ELF-1 (cell line): ENCODE measurements at places on chromosomes 4 and X.

- no peak for DNase-seq
Measured at GRCh38 chr4:32831104-32831503, 2110.9 kb downstream of the PCDH7 start.

DNA sequence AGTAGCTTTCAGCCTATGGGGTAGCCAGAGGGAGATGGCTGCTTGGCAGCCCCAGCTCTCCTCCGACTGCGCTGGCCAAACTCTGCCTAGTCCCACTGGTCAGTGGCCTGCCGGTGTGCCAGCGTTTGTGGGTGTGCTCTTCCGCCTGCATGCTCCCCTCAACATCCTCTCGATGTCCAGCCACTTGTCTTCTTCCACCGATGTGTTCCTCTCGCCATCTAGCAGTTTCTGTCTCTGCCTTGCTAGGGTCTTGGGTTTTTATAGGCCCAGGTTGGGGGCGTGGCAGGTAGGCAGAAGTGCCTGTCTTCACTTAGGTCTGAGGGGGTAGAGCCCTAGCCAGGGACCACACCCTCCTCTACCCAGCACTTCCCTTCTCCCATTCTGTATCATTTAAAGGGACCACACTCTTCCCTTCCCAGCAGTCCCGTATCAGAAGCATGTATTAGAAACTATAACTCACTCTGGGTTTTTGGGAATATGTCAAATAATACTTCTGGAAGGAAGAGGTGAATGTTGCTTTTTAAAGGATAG lies 124.4 kb downstream of the KDM6A start:
- DNase-seq: no peak

GRCh38 chrX:102558607-102559006 lies 40.7 kb upstream of the ARMCX5 start:
- DNase-seq: no peak

DNA sequence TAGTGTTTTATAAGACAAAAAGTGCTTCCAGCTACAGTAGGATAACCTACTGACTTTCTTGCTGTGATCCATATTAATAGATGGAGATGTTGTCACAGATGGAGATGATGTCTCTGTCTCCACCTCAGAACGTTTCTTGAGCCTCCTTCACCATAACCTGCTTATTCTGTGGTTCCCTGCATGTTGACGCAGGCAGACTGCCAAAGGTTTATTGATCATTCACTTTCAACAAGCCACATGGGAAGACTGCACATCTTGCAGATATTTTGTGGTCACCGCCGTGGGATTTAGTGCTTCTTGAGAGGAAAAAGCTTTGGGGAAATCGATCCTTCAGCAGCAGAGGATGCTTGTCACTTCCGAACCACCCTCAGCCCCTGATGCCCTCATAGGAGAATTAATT lies 943.0 kb upstream of the PRKX start:
- DNase-seq: no peak

DNA sequence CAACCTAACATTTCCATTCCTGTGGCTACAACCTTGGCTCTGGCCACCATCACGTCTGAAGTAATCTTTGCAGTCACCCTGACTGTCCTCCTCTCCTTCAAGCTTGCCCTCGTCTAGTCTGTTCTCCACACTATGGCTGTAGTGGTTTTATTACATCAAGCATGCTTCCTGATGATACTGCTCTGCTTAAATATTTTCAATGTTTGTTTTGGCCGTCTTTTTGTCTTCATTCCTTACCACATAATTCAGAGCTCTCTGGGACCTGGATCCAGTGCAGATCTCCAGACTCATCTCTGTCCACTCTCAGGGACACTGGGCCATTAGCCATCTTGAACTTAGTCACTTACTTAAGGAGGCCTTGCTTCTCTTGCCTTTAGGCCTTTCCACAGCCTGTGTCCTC lies 27.7 kb upstream of the FREM3 start:
- no peak for DNase-seq
